ENCODE measurements at places on chromosomes 7 and 10.

- DNase-seq = no peak
These were observed 203.8 kb downstream of the CCDC3 start for GRCh38 chr10:12797471-12798262.

DNA sequence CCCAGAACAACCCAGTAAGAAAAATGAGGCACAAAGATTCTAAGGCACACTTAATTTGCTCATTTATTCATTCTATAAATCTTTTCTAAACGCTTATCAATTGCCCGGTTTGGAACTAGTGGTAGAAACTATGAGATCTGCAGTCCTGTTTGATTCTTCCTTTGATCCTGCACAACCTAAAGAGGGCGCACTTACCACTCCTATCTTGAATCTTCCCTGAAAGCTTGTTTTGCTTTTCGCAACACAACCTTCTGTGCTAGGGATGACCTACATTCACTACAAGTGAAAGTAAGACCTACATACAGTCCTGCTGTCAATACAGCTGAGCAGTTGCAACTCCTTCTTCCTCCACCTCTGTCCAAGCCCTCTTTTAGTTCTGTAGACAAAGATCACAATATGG lies 12.6 kb upstream of the ARL4A start:
- DNase-seq = peak; percentile 28

DNA sequence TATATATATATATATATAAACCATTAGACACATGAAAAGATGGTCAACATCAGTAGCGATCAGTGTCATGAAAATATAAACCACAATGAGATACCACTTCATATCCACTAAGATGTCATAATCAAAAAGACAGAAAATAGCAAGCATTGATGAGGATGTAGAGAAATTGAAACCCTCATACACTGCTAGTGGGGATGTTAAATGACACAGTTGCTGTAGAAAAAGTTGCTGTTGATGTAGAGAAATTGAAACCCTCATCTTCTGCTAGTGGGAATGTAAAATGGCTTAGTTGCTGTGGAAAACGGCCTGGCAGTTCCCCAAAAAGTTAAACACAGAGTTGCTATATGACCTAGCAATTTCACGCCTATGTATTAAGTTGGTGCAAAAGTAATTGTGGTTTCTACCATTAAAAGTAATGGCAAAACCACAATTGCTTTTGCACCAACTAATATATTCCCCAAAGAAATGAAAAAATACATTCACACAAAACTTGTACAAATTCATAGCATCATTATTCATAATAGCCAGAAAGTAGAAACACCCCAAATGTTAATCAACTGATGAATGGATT lies 120.5 kb upstream of the ZWINT start:
- DNase-seq = no peak

DNA sequence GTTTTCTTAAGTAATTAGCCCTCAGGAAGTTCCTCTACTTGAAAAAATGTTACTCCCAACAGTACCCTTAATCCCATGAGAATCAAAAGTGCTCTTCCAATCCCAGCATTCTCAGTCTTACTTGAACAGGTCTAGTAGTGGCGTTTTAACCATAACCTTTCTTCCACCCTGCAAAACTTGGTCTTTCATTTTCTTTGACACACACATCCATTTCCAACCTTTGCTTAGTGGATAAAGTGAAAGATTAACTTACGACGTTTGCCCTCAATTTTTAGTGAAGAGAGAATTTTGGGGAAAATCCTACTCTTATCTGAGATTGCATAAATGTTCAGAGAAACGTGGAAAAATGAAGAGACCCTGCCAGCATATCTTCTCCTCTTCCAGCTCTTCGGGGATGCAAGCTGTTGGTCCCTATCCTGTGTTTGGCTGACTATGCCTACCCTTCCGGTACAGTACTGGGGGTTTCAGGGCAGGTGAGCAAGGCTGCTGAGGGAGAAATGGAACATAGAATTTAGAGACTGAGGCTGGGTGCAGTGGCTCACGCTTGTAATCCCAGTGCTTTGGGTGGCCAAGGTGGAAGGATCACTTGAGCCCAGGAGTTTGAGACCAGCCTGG lies 18.8 kb downstream of the WBP1L start:
- DNase-seq = no peak

- no peak for DNase-seq
These were observed 44.6 kb downstream of the SLIT1 start for GRCh38 chr10:97140902-97141745.

GRCh38 chr10:126196281-126196680 lies 192.0 kb downstream of the ADAM12 start:
- no peak for DNase-seq

GRCh38 chr7:5360451-5360850 lies 63.2 kb downstream of the TNRC18 start:
- DNase-seq = no peak
